ENCODE measurements at places on chromosomes 7 and 10. TPM values are rescaled to one million over a fixed set of nuclear protein-coding genes. Genes with fewer than 3 reads are reported as not detected.

GRCh38 chr7:88866265-88866863, 70.8 kb upstream of the TEX47 start:
- no peak for DNase-seq

DNA sequence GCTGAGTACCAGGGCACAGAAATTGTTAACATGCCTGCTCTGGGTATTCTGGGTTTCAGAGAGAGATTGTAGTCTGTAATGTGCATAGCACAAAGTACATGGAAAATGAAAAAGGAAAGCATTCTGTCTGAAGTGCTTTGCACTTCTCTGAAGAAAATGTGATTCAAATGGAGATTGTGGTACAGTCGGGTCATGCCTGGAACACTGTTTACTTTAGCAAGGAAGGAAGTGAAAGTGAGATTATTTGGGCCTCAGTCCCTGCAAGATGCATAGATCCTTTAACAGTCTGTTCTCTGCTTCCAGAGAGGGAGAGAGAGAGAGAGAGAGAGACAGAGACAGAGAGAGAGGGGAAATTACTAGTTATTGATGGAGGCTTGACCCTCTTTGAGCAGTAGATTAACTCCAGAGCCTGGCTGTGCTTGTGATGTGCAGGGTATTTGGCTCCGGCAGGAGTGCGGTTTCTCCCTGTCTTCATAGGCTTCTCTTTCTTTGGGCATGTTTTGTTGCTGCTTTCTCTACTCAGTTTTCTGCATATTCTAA, 5.4 kb downstream of the VWC2 start:
- DNase-seq: no peak

DNA sequence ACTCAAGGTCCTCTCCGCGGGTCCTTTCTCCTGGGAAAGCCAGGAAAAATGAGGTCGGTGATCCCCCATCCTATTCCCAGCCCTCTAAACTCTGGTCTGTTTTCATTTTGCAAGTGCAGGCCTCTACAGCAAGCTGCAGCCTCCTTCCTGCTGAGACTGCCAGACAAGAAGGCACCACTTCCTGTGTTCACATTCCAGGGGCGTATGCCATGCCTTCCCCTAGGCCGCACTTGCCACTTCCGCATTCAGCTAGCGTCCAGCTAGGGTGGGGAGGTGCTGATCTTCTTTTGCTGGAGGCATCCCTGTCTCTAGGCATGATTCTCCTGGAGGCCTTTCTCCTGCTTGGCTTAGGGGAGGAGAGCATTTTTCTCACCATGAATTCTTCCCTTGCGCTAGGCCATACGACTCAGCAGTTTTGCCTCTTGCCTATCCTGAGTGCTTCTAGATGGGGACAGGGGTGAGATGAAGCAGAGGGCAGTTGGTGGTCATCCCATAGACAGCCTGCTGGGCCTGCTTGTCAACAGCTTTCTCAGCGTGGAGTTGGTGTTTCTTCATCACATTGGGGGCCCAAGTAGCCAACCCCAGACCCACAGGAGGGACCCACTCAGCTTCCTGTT, 328.9 kb downstream of the RPS24 start:
- peak; percentile 53 for DNase-seq

GRCh38 chr10:82660986-82661385, 786.0 kb downstream of the NRG3 start:
- no peak for DNase-seq

GRCh38 chr10:129459762-129460539, 7.1 kb upstream of the MGMT start:
- no peak for DNase-seq

- peak; percentile 69 for DNase-seq
Measured at GRCh38 chr10:28241741-28242399, 61.0 kb downstream of the MPP7 start.

GRCh38 chr7:128666200-128666599, 5.9 kb upstream of the GARIN1A start:
- peak; percentile 25 for DNase-seq

DNA sequence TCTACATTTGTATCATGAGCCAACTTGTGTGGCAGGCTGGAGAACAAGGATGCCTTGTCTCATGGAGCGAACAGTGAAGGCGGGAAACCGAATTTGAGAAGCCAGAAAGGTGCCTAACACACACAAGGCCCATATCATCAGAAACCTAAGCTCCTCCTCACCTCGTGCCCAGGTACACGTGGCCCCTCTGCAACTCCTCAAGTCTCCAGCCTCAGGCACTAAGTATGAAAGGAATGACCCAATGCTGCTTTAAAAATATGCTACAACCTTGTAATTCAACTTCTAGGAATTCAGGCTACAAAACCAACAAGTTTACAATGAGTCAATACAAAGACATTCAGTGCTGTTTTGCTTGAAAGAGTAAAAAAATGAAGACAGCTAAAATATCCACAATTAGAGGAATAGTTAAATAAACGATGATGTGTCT, 95.7 kb downstream of the CDK6 start:
- no peak for DNase-seq

- no peak for DNase-seq
Measured at GRCh38 chr10:113865901-113866300, 11.4 kb downstream of the NHLRC2 start.

DNA sequence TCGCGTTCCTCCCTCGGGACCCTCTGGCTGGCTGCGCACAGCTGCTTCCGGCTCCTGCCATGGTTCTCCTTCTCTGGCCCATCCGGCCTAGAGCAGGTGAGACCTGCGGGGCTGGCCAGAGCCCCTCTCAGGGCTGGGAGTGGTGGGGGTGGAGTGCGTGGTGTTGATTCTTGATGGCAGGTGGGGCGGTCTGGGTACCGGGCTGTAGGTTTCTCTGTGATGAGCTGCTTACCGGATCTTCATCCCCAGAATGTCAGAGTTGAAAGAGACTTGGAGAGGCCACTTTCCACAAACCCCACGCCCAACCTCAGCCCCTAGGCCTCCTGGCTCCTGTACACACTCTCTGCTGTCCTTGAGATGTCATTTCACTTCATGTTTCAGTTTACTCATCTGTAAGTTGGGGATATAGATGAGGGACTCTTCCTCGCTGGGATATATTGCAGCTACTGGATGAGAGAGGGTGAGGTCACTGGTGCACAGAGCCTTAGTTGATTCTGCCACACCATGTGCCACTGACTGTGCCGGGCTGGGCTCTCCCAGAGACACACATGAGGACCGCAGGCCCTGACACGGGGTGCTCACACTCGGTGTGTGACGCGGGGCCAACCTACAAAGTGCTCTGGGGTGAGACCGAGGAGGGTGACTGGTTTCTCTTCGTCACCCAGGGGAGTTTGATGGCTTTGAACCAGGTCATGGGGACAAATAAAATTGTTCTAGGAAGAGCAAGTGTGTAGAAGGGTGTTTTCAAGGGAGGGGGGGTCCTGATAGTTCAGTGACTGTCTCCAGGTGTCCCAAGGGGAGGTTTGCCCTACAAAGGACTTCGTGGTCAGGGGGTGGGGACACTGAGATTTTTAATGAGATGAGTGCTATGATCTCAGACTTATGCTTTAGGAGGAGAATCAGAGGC, 29.5 kb downstream of the ZNF775 start:
- no peak for DNase-seq

DNA sequence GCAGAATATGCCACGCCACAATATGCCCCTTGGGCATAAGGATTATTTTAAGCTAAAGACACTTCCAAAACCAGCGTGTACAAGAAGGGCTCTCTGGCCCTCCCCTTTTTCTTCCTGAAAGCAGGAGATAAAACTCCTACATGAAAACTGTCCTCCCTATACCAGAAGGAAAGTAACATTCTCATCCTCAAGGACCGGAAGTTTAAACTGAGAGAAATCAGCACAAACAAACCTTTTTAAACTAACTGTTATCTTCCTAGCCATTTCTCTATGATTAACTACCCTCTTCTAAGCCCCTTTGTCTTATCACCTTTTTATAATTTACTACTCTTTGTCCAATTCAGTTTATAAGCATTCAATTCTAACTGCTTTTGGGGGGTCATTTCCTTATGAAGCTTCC, 16.4 kb upstream of the RAPGEF5 start:
- DNase-seq: no peak

DNA sequence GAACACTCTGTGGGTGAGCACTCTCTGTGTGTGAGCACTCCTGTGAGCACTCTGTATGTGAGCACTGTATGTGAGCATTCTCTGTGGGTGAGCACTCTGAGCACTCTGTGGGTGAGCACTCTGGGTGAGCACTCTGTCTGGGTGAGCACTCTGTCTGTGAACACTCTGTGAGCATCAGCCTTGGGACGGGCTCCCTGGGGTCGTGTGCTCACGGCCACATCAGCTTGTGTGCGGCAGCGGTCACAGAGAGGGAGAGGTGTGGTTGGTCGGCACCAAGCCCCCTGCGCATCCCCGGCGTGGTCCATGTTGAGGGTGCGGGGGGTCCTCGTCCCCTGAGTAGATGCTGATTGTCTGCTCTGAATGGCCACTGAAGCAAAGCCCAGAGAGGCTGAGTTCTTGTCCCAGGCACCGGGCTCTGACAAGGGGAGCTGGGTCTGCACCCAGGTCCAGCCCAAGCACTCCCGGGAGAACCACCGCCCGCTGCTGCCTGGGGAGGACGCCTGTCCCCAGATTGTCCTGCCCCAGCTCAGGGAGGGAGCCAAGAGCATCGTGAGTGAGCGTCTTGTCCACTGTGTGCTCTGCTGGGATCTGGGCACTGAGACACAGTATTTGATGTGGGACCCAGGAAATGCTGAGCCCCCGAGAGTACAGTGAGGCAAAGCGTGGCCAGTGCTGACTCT, 143.7 kb downstream of the DNAJB6 start:
- DNase-seq: no peak

DNA sequence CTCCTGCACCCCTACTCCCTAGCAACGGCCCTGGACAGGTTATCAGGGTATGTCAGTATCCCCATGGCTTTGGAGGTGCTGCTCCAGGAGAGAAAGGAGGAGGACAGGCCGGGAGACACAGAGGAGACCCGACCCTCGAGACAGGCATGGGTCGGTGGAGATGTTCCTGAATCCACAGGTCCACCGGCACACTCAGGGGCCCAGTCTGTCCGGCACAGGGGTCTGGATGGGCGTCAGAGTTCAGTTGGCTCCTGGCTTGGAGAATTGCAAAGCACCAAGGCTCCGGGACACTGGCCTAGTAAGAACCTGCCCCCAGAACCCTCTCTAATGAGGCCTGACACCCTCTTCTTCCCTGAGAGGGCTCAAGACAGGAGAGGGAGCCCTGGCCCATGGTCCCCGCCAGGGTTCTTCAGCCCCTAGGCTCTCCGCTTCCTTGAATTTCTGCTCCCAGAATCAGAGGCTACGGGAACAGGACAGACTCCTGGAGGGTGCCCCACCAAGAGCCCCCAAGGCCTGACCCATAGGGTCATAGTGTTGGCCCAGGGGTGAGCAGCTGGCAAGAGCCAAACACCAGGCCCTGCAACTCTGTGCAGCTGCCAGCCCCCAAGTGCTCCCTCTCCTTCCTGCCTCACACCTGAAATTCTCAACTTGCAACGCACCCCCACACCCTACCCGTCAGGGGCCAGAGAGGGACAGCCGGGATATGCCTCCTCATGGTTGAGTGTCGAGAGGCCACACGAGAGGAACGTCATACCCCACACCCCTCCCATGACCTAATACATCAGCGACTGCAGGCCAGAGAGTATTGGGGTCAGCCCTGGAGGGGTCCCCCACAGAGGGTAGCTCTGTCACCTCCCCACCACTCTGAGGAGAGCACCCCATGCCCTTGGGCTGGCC, 5.5 kb upstream of the IRF5 start:
- DNase-seq: no peak

DNA sequence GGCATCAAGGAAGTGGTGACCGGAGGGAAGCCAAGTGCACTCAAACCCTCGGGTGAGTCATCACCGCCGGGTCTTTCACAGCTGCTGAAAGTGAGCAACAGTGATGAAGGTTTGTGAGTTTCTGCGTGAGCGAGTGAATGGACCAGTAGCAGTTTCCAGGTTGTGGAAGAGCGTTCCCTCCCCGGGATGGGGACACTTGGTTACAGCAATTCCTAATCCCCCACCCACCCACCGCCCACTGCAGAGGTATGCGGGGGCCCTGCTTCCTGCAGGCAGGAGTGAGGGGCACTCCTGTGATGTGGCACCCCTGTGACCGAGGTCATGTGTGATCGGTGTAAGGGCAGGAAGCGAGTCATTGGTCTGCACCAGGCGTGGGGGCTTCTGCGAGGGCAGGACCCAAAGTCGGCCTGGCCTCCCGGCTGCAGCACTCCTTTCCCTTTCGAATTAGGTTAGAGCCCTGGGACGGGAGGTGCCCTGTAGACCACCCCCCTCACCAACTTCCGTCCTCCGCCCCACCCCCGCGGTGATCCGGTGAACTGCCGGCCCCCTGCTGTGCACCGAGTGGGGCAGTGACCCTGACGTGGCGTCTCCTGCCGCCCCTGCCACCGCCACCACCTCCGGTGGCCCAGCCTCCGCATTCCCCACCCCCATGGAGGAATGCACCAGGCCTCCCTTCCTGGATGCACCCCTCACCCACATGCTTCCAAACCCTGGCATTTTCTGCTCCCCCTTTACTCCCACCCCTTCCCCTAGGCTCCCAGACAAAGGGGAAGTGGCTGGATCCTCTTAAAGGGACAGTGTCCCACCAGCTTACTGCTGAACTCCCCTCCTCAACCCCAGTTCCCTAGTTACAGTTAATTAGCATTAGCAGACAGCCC, 10.9 kb downstream of the LIMK1 start:
- DNase-seq: peak; percentile 35

DNA sequence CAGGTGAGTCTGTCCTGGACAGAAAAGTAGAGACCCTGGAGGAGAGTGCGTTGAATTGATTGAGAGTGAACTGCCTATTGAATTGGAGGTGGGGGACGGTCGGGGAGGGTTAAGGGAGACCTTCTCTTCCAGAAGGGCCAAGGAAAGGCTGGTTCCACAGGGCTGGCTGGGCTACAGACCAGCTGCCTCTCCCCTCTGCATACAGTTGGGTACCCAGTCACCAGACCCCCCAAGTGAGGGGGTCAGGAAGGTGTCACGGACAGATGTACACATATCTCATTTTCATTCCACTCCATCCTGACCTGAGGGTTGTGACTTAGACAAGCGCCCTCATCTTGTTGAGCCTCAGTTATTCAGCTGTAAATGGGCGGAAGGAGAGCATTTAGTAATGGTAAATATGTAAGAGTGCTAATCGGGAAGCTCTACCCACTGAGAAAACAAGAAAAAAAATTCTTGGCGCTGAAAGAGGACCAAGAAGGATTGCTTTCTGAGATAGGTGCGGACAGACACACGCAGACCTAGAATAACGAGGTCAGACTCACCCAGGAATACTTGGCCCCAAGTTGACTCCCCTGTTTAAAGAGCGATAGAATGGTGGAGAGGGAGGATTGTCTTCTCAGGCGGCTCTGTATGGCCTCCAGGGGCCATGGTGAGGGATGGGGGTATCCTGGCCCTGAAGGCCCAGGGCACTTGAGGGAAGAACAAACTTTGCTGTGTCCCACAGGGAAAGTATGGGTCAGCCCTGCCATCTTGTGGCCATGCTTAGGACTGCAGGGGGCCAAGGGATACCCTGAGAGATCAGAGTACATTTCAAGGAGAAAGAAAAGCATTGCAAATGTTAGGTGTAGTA, 7.2 kb upstream of the MBL2 start:
- peak; percentile 80 for DNase-seq

- no peak for DNase-seq
Measured at GRCh38 chr7:101545441-101546190, 83.5 kb downstream of the MYL10 start.

GRCh38 chr10:97178074-97178473, 7.7 kb downstream of the SLIT1 start:
- no peak for DNase-seq

GRCh38 chr7:149883452-149883861, 9.7 kb downstream of the ATP6V0E2 start:
- DNase-seq: peak; percentile 60

Gene GHRHR
- not detected for total RNA-seq

Gene HERC4
- total RNA-seq: 30.3 TPM

Gene AMPH
- 0.32 TPM for total RNA-seq

Gene NRCAM
- 3.4 TPM for total RNA-seq

Gene ADAM22
- 4.1 TPM for total RNA-seq

Gene CTAGE4
- total RNA-seq: not detected

Gene LEP
- total RNA-seq: not detected

Gene GDF10
- 4.0 TPM for total RNA-seq

Gene TMEM196
- total RNA-seq: not detected
